ENCODE measurements at places on chromosomes 4 and X.

DNA sequence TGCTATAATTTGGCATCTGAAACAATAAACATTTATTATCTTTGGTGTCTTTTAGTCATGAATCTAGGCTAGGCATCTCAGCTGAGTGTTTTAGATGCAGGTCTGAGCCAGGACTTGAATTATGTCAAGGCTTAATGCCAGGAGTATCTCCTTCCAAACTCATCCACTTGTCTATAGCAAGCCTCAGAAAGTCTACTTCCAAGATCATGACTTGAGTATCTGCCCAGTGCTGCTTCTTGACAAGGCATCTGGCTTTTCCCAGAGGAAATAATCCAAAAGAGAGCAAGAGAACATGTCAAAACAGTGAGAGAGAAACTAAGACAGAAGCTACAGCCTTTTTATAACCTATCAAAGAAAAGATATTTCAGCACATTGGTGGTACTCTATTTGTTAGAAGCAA lies 1052.1 kb upstream of the PCDH10 start:
- DNase-seq: no peak

GRCh38 chr4:109302361-109303139 lies at the start of gene COL25A1:
Gene COL25A1 (minus strand): TSS chr4:109302658.
- peak; percentile 69 for DNase-seq

- DNase-seq: no peak
Measured at GRCh38 chrX:5802391-5802790, 426.3 kb downstream of the NLGN4X start.

- DNase-seq: no peak
Measured at GRCh38 chr4:76898385-76898692, 395 bp upstream of the SOWAHB start.

DNA sequence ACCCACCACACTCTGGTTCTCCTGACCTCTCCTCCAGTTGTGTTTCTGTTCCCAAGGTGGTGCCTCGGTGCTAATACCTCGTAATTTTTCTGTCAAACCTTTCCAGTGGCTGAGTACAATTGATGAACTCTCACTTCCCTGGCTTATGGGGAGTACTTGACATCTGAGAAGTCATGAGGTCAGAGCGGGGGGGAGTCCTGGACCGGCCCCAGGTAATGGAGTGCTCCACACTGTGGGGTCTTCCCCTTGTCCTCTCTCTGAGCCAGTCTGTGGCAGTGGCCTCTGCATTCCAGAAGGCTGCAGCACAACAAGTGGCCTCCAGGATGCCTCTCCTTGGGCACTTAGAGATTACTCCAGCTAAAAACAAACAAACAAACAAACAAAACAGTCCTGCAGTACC lies 122.5 kb upstream of the TRIM2 start:
- DNase-seq: no peak

DNA sequence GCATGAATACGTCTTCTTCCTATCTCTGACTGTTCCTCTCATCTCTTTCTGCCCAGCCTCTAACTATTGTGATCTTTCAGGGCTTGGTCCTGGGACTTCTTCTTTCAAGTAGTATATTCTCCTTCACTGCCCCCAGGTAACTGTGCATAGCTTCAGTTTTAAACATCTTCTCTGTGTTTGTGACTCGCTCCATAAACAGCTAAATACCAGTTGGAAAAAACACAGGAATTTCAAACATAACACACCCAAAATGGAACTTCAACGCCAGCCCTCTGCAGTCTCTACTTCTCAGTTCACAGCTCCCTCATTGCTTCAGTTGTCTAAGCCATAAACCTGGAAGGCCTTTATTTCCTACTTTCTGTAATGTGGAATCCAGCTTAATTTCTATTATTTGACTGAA lies 16.6 kb downstream of the TRIML2 start:
- no peak for DNase-seq

Measured in sciatic nerve (tissue), 2 donors.